ENCODE measurements at places on chromosomes 3 and 15. TPM values are rescaled to one million over a fixed set of nuclear protein-coding genes. Genes with fewer than 3 reads are reported as not detected.

Gene TERC
- total RNA-seq, result 69.1 TPM

Gene TIGIT
- total RNA-seq, result 0.59 TPM

Gene HCLS1
- 9.1 TPM for total RNA-seq

Gene TIMP4
- 13.3 TPM for total RNA-seq

Gene RBP2
- total RNA-seq, result not detected

Gene QTRT2
- 23.9 TPM for total RNA-seq

Gene LMAN1L
- total RNA-seq, result 0.20 TPM

Gene FOXB1
- not detected for total RNA-seq

Gene SERPINI2
- total RNA-seq, result not detected
